ENCODE measurements at places on chromosomes 13 and 19. TPM values are rescaled to one million over a fixed set of nuclear protein-coding genes. Genes with fewer than 3 reads are reported as not detected.

ZNF66 gene
- total RNA-seq = 13.6 TPM

RNF17 gene
- total RNA-seq = 0.52 TPM

SIGLEC8 gene
- 0.52 TPM for total RNA-seq

PSPN gene
- 1.0 TPM for total RNA-seq

CFAP97D2 gene
- total RNA-seq = not detected

FSD1 gene
- total RNA-seq = not detected

RASGRP4 gene
- 1.0 TPM for total RNA-seq

MBD3L2B gene
- not detected for total RNA-seq

TEKTIP1 gene
- not detected for total RNA-seq

TRIP10 gene
- 32.9 TPM for total RNA-seq

BCL3 gene
- 3.1 TPM for total RNA-seq

JOSD2 gene
- total RNA-seq = 13.0 TPM

IGFL2 gene
- total RNA-seq = not detected

IFNL1 gene
- not detected for total RNA-seq

SPC24 gene
- 12.0 TPM for total RNA-seq

LRP3 gene
- total RNA-seq = 19.3 TPM

C5AR2 gene
- total RNA-seq = 0.52 TPM

CD37 gene
- 7.8 TPM for total RNA-seq

DDX49 gene
- 35.0 TPM for total RNA-seq

ADAMTSL5 gene
- total RNA-seq = 3.1 TPM

ITGBL1 gene
- 4.7 TPM for total RNA-seq

SLC7A1 gene
- 4.2 TPM for total RNA-seq

C1QTNF9 gene
- 2.6 TPM for total RNA-seq

SOX1 gene
- not detected for total RNA-seq

CEACAM1 gene
- 0.52 TPM for total RNA-seq
